Cardiac fibroblast (primary cell): ENCODE measurements at places on chromosomes 7 and 10.

- no peak for DNase-seq
These were observed 118.2 kb downstream of the PRPF18 start for GRCh38 chr10:13704964-13705363.

GRCh38 chr7:98562871-98563495, 54.1 kb upstream of the NPTX2 start:
- DNase-seq = no peak

- DNase-seq = peak; percentile 70
These were observed 22.6 kb downstream of the PNPLA8 start for GRCh38 chr7:108503112-108504026.

DNA sequence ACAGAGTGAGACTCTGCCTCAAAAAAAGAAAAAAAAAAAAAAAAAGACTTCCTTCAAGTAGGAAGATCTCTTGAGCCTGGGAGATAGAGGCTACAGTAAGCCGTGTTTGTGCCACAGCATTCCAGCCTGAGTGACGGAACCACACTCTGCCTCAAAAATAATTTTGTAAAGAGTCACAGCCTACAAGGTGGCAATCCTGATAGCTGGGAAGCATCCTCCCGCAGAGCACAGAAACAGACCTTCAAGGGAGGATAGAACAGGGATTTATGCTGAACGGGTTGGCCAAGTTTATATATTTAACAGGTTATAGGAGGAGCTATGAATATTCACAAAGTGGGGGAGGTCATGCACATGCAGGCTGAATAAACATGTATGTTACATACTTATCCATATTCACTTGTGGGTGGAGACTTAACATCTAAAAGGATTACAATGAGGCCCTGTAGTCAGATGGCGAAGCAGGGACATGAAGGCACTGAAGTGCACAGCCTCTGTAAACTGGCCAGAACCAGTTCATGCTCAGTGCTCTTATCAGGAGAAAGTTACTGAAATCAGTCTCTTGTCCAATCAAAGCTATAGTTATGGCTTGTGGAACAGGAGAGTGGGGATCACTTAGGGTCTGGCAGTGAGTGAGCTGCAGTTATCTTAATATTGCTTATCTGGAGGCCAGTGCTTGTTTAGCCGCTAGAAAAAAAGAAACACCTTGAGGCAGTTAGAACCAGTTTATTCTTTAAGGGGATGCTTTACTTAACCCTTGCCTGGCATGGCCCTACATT, 6.8 kb downstream of the LMBR1 start:
- DNase-seq = no peak

DNA sequence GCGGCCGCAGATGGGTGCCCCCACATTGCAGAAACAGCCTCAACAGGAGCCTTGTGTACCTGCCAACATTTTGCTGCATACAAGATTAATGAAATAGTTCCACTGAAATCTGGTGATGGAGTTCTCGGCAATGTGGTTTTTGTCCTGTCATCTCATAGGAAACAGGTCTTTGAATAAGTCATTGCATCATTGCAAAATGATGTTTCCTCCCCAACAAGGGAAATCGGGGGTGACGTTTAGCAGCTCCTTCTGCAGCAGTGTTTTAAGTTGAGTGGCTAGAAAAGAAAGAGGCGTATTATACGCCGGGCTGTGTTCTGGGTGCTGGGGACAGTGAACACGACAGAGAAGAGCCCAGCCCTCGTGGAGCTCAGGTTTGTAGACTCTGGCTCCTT, 177.0 kb downstream of the PRKAG2 start:
- peak; percentile 80 for DNase-seq
